Stimulated activated CD8-positive, alpha-beta memory T cell treated with anti-CD3 and anti-CD28 coated beads, Interleukin-4, amount 100 ng/mL, for 24 hours (primary cell): ENCODE measurements at places on chromosomes 6 and 20.

GRCh38 chr6:21075986-21076385 is 517.6 kb upstream of the SOX4 start:
- no peak for DNase-seq

DNA sequence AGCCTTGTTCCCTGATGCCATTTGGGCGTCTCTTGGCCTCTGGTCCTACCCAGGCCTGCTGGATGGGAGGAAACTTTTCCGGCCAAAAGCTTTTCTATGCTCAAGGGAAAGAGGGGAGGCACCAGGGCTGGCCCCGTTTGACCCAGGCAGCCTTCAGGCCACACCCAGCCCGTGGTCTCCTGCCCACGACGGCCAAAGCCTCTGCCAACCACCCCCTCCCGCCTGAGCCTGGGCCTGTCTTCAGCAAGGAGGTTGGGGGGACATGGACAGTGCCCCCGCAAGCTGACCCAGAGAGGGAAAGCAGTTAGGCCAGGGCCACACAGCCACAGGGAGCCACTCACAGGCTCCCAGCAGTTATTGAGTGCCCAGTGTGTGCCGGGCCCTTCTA is 49.5 kb downstream of the SRC start:
- DNase-seq: no peak

GRCh38 chr20:4601630-4602296 is 119.9 kb upstream of the PRND start:
- no peak for DNase-seq

- no peak for DNase-seq
These were observed 244.9 kb upstream of the SOX4 start for GRCh38 chr6:21348504-21349195.

GRCh38 chr6:21781128-21781527 is 187.6 kb downstream of the SOX4 start:
- DNase-seq: no peak

DNA sequence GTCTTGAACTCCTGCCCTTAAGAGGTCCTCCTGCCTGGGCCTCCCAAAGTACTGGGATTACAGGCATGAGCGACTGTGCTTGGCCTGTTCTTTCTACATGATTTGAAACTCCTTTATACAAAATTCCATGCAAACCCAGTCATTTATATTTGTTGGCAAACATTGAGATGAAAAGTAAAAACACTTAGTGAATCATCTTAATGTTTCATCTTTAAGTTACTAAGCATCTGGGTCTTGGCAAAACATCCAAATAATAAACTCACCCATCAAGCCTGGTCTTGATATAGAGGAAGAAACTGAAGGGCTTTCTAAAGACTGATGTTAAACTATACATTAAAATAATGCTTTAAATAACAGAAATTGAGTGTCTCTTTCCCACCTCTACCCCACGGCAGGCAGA is 95.1 kb downstream of the FUT9 start:
- DNase-seq: no peak

GRCh38 chr20:3964719-3965118 is 50.6 kb downstream of the RNF24 start:
- no peak for DNase-seq

- DNase-seq: no peak
These were observed 52.2 kb downstream of the MARCKS start for GRCh38 chr6:113909224-113909856.

DNA sequence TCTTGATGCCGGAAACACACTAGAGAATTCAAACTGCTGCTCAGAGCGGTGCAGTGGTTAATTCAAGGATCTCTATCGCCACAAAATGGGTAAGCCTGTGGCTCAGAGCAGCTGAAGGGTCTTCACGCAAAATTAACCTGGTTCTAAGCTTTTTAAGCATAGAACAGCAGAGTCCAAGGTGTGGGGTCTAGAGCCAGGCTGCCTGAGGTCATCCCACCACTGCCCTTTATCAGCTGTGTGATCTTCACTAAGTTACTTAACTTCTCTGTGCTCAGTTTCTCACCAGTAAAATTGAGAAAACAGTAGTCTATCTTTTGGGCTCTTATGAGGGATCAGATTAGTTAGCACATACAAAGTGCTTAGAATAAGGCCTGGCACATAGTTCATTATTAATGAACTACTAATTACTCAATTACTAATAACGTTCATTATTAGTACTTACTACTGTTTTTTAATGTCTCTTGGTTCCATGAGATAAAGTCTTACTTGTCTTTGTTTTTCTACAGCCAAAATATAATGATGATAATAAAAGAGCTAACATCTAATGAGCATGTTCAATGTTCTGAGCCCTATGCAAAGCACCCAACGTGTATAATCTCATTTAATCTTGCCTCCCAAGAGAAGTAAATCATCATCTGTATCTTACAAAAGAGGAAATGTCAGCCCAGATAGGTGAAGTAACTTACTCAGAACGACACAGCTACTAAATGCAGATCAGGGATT is 92.9 kb downstream of the NFATC2 start:
- no peak for DNase-seq

GRCh38 chr6:163422550-163422949 is 8.0 kb downstream of the QKI start:
- no peak for DNase-seq

GRCh38 chr6:137711972-137712371 is 155.1 kb upstream of the TNFAIP3 start:
- no peak for DNase-seq

- DNase-seq: no peak
These were observed 2.0 kb downstream of the SLC35D3 start for GRCh38 chr6:136923954-136924673.

GRCh38 chr20:63121749-63122405 is 94.1 kb downstream of the YTHDF1 start:
- DNase-seq: no peak

- DNase-seq: no peak
These were observed 10.3 kb upstream of the RNF24 start for GRCh38 chr20:4025679-4026078.

DNA sequence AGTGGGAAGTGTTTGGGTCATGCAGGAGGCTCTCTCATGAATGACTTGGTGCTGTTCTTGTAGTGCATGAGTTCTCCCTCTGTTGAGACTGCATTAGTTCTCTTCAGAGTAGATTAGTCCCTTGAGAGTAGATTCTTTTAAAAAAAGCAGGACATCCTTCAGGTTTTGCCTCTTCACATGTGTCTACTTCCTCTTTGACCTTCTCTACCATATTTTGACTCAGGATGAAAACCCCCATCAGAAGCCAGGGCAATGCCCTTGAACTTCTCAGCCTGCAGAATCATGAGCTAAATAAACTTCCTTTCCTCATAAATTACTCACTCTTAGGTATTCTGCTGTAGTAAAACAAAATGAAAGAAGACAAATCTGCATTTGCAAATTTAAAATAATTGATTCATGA is 170.3 kb downstream of the CD109 start:
- no peak for DNase-seq

- no peak for DNase-seq
These were observed 232.5 kb downstream of the SOX4 start for GRCh38 chr6:21826023-21826422.

DNA sequence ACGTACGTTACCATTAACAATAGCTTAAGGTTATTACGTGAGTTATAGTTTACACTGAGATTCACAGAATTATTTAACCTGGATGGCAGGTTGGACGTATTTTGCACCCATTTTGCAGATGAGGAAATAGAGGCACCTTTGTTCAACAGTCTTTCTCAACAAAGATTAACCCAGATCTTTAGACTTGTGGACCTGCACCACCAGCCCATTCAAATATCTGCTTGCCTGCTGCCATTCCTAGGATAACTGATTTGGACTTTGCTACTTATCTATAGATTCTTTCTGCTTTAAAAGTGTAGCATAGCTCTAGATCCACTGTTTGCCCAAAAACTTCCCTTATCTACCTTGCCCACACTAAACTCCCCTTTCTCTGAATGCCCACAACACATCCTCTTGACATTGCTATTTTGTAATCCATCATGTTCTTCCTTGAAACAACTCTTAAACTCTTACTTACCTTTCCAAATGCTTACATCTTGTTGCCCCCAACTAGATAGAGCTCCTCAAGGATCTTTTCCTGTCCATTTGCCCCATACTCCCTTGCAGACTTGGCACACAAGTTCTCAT is 56.4 kb upstream of the TNFAIP3 start:
- DNase-seq: no peak

DNA sequence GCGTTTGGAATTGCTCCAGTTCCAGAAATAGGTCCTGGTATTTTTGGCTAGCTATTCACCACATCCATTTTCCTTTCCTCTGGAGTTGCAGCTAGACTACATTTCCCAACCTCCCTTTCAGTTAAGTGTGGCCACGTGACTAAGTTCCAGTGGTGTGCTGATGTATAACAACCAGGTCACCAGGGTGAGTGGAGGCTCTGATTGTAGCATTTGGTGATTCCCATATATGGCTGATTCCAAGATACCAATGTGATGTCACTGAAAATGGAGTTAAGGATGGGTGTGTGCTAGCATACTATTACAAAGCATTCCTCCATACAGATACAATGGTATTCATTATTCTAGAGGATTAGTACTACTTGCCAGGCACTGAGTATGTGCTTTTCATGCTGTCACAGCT is 49.7 kb upstream of the STK35 start:
- DNase-seq: no peak

- no peak for DNase-seq
These were observed 2.3 kb upstream of the DSN1 start for GRCh38 chr20:36775826-36776225.

GRCh38 chr6:124917769-124918168 is 44.5 kb upstream of the RNF217 start:
- no peak for DNase-seq

DNA sequence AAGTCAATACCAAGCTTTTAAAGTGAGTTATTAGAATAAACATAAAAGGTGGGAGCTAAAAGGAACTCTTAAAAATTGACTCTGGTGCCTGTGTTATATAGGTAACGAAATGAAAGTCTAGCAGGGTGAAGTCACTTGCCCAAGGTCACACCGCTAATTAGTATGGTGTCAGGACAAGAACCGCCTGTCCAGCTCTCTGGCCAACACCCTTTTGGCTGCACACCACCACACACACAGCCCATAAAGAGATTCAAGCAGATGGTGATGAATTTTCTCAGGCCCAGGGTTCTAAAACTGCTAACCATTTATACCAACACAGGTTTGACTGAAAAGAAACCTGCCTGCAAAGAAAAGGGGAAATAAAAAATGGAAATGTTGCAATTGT is 20.2 kb downstream of the GFOD1 start:
- DNase-seq: no peak

GRCh38 chr20:43558412-43559146 is at the start of gene SGK2:
Gene SGK2, plus strand, starts transcription at chr20:43559027. Its CDS starts 7,469 bp downstream, at chr20:43566496.
- no peak for DNase-seq

- no peak for DNase-seq
These were observed 4.9 kb upstream of the DLL1 start for GRCh38 chr6:170295510-170296422.

DNA sequence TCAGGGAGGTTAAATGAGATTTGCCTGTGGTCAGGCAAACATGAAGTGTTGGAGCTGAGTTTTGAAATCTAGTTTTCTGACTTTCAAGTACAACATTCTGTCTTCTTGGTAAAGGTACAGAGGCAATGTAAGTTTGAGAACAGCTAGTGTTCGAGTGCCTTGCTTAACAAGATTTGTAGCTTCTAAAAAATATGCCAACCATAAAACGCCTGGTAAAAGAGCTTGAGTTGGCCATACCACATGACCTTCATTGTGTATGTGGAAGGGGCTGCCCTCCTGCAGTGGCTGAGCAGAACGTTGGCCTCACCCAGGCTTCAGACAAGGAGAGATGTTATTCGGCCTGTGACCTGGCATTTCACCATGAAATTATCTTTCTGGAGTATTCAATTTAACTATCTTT is 86.5 kb downstream of the MAP7 start:
- no peak for DNase-seq

GRCh38 chr6:80938131-80938530 is 814.4 kb downstream of the TENT5A start:
- DNase-seq: no peak
